Stimulated activated CD4-positive, alpha-beta T cell treated with anti-CD3 and anti-CD28 coated beads, TNF-alpha, amount 100 ng/mL, for 1 hour (primary cell): ENCODE measurements at places on chromosomes 1 and 21.

DNA sequence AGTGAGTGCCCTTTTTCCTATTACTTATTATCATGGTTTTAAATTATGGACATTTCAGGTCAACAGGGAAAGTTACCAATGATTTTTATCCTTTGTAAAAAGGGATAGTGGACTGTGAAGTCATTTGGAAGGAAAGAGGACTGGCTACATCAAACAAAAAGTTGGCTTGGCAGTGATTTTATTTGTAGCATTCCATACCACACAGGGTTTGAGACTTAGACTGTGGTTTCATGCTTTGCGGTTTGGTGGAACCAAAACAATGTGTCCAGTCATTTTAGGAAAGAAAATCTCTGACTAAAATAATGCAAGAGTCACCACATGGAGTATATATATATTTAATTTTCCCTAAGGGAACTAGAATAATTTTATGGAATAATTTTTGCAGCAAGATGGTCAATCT is 239.5 kb downstream of the HMCN1 start:
- no peak for DNase-seq

DNA sequence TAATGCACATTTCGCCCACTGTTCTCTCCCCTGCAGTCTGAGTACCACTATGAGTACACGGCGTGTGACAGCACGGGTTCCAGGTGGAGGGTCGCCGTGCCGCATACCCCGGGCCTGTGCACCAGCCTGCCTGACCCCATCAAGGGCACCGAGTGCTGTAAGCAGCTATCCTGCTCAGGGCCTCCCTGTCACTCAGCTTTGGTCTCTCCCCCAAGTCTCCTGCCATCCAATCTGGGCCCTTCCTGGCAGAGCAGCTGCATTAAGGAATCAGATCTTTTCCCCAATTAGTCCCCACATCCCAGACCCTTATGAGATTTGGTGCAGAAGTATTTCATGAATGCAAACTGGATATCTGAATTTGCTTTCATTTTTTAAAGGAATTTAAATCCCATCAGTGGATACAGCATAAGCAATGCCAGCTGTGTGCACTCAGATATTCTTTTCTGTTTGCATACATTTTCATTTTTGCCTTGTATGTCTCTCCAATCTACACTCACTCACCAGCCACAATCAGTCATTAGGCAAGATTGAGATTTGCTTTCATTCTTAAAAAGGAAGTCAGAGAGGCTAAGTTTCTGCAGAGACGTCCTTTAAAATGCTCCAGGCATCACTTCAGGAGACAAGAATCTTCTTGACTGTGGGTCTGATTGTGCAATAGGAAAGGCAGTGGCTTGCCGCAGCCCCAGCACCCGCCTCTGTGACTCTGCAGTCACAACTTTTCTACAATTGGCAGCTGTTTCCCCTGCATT is 48.1 kb downstream of the ELAPOR1 start:
- no peak for DNase-seq

DNA sequence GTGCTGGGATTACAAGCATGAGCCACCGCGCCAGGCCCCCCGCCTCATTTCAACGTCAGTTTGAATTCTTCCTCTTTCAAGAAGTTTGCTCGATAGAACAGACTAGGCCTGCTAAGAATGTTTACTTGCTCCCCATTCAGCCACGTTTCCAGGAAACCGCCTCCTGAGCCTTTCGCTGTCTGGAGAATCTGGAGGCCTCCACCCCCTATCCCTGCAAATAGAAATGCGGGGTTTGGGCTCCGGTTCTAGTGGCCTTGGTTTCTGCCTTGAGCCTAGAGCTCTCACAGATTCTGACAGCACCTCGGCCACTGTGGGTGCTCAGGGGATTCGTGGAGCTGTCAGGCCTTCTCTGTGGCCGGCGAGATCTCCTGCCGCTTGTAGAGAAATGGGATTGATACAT is 84.3 kb downstream of the UBIAD1 start:
- no peak for DNase-seq

GRCh38 chr1:50476800-50477199 is 53.6 kb upstream of the DMRTA2 start:
- no peak for DNase-seq

GRCh38 chr1:28601696-28602095 is 9.6 kb downstream of the RAB42 start:
- no peak for DNase-seq

DNA sequence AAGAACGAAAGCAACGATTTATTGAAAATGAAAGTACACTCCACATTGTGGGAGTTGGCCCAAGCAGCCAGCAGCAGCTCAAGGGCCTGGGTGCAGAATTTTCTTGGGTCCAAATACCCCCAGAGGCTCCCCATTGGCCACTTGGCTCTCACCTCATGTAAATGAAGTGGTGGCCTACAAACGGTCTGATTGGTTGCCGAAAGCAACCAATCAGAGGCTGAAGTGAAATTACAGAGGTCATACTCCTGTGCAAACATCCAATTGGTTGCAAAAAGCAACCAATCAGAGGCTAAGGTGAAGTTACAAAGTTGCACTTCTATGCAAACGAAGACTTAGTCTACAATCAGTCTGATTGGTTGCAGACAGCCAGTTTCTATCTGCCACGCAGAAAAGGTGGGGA is 31.9 kb downstream of the FAM163A start:
- no peak for DNase-seq

- no peak for DNase-seq
Observed at GRCh38 chr1:67571901-67572593, 113.0 kb upstream of the GADD45A start.

- DNase-seq: no peak
Observed at GRCh38 chr1:17168091-17168876, 36.6 kb upstream of the PADI1 start.

GRCh38 chr21:43917515-43918384 is 52.7 kb downstream of the AGPAT3 start:
- no peak for DNase-seq

GRCh38 chr21:18089786-18090185 is 154.8 kb upstream of the CHODL start:
- DNase-seq: no peak

- DNase-seq: no peak
Observed at GRCh38 chr1:188466539-188466938, 1637.8 kb downstream of the PLA2G4A start.

- no peak for DNase-seq
Observed at GRCh38 chr1:83960669-83961277, 38.2 kb downstream of the TTLL7 start.

DNA sequence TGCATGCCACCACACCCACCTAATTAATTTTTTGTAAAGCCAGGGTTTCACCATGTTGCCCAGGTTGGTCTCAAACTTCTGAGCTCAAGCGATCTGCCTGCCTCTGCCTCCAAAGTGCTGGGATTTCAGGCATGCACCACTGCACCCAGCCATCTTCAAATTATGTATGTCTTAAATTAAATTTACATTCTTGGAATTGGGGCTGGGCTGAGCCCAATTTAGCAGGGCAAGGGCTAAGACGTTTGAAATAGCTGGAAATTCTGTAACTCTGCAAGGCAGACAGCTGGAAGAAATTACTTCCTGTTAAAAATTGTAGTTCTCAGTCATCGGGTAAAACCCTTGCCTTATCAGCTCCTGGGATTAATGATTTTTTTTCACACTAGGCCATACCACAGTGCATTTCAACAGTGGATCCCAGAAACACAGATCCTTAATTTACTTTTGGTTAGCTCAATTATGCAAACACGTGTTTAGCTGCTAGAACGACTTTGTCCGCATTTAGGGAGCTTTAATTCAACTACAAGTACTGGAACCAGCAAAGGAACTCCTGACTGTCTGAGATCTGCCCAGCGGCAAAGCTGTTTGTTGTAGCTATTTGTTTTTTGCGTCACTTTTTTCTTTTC is 83.3 kb downstream of the OLFML3 start:
- no peak for DNase-seq

- DNase-seq: no peak
Observed at GRCh38 chr1:172723251-172723650, 64.3 kb downstream of the FASLG start.

- DNase-seq: no peak
Observed at GRCh38 chr1:153535242-153536011, at the start of gene S100A6. Gene S100A6 (minus strand): TSS chr1:153535991. CDS start chr1:153535339, 652 bp downstream.

DNA sequence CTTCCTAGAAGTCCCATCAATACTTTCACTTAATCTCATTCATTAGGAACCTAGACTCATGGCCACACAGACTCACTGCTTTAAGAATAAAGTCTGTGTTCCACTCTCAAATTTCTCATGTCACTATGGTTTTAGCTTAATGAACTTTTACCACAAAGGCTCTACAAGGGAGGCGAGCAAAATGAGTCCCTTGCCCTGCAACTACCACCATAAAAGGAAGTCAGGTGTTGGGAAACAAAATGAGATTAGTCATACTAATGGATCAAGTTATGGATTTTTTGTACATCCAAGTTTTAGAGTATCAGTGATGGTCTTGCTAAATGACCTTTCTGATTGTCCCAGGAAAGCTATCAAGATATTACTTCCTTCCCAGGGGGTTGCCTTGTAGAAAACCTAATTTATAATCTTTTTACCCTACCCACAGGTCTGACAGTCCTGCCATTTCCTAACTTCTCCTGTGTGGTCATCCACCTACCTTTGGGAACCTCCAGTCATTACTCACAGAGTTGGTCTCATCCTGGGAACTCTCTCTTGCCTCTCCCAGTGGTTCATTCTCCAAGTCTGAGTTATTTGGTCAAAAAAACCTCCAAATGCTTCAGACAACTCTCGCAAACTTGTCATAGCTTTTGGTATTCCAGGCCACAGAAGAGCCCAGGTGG is 51.8 kb upstream of the SLC16A1 start:
- DNase-seq: no peak

GRCh38 chr1:185015631-185016030 is 29.7 kb upstream of the RNF2 start:
- no peak for DNase-seq

DNA sequence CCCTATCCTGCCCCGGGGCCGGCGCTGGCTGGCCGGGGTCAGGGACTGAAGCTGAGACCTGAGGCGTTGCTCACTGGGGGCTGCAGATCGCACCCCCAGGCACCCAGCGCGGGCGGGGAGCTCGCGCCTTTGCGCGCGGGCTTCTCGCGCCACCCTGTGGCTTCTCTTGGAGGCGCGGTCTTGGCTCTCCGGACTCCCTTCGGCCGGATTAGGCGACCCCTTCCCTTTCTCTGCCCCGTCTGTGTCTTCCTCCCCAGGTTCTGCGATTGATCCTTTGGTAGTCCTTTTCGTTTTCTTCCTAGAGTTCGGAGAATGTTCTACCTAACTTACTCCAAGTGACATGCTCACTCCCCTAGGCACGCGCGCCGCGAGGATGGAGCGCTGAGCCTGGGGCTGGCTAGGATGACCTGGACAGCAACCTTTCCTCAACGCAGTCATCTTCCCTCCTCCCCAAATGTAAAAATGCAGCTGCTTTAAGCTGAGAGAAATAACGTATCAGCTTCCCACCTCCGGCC is 495 bp upstream of the NTRK1 start:
- no peak for DNase-seq

DNA sequence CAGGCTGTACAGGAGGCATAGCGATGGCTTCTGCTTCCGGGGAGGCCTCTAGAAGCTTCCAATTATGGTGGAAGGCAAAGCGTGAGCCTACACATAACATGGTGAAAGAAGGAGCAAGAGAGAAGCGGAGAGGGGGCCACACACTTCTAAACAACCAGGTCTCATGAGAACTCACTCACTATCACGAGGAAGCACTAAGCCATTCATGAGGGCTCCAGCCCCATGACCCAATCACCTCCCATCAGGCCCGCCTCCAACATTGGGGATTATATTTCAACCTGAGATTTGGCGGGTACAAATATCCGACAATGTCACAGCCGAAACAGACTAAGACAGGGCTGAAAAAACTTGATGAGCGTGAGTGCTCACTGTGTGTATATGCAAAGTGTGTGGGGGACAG is 89.3 kb upstream of the CNIH3 start:
- no peak for DNase-seq

- no peak for DNase-seq
Observed at GRCh38 chr1:113217447-113218208, 144.6 kb downstream of the LRIG2 start.

GRCh38 chr1:3283849-3284248 is 170.6 kb upstream of the ARHGEF16 start:
- no peak for DNase-seq

- DNase-seq: no peak
Observed at GRCh38 chr1:111516005-111516535, 12.6 kb upstream of the ADORA3 start.

- DNase-seq: no peak
Observed at GRCh38 chr1:234967121-234967520, 161.5 kb downstream of the TOMM20 start.

DNA sequence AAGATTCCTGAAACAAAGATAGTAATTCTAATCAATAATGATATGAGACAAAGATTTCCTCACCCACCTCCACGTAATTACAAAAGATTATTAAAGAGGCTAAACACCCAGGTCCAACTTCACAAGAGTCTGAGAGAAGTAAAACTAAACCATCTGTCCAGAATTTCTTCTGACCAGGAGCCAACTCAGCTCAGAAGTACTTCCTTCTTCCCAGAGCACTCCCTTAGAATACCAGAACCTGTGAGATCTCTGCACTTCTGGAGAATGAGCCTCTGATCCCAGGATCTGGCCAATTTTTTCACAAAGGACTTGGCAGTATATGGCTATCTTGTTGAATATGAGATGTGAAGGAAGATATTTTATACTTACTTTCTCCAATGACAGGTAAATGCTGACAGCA is 120.6 kb upstream of the PALMD start:
- DNase-seq: no peak
